ENCODE measurements at places on chromosomes 11 and 22.

DNA sequence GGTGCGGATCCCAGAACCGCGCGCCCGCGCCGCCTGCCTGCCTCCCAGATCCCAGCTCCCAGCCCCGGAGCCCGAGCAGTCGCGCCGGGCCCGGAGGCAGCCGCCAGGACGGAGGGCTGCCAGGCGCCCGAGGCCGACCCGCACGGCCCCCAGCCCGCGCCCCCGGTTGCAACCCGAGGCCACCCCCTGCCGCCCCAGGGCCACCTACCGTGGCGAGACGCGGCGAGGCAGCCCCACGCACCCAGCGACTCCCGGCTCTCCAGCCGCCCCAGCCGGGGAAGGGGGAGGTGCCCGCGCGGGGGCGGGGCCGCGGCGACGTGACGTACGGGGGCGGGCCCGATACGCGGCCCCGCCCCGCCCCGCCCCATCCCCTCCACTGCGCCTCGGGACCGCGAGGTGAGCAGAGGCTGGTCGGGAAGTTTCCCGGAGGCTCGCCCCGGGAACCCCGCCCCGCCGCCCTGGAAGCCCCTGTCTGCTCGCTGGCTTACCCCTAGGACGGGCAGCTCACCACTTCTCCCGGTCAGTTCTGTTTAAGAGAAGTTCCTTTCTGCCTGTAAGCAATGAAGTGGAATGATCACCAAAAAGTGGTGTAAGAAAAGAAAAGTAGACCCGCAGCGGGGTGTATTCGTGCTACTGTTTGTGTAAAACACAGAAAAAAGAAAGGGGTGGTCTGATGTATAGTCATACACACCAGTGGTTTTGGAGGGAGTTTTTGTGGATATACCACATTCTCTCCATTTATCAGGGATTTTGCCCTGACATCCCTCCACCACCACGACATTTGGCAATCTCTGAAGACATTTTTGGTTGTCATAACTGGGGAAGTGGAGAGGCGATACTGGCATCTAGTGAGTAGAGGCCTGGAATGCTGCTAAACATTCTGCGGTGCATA is at the start of gene TPST2:
TPST2 (minus strand) TSS at position 288 of the 892 bp plus-strand sequence. CDS start 48,502 bp downstream, outside the sequence.
- peaks cover 35% of the 10 kb centered on the region for H3K4me1 ChIP-seq
- no peaks in the 10 kb centered on the region for H3K27me3 ChIP-seq
- H3K27ac ChIP-seq, result peak within 1 kb of the TSS; percentile 92
- H3K4me3 ChIP-seq, result peak within 1 kb of the TSS; percentile 97

DNA sequence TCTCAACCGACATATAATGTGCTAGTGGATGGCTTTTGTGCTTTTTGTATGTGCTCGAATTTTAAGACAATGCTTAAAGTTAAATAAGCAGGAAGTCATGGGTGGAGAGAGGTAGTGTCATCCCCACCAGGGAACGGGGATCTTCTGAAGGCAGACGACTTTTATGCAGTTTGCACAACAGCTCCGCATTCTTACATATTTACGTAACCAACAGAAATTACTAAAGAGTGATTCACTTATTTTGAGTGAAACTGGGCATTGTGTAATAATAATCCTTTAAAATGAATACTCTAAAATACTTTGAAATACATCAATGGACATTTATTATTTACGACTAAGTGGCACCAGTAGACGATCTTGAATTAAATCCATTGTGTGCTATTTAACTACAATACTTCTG is 305.1 kb downstream of the CNTN5 start:
- DNase-seq, result no peak
- H3K36me3 ChIP-seq, result no peaks in the 10 kb centered on the region
- H3K4me1 ChIP-seq, result no peaks in the 10 kb centered on the region
- H3K27ac ChIP-seq, result no peak overlapping the region

- H3K27ac ChIP-seq, result no peak overlapping the region
- H3K27me3 ChIP-seq, result no peaks in the 10 kb centered on the region
- no peaks in the 10 kb centered on the region for H3K36me3 ChIP-seq
- no peak overlapping the region for H3K4me3 ChIP-seq
- DNase-seq, result no peak
Measured at GRCh38 chr11:106493751-106494150, 416.3 kb downstream of the AASDHPPT start.

GRCh38 chr11:61413496-61413895 is 16.3 kb downstream of the CPSF7 start:
- no peaks in the 10 kb centered on the region for H3K27me3 ChIP-seq
- H3K27ac ChIP-seq, result no peak overlapping the region
- H3K4me3 ChIP-seq, result no peak overlapping the region
- peaks cover 11% of the 10 kb centered on the region for H3K4me1 ChIP-seq

- no peak overlapping the region for H3K27ac ChIP-seq
- H3K27me3 ChIP-seq, result no peaks in the 10 kb centered on the region
- H3K36me3 ChIP-seq, result no peaks in the 10 kb centered on the region
- no peak for DNase-seq
- no peak overlapping the region for H3K4me3 ChIP-seq
- no peaks in the 10 kb centered on the region for H3K4me1 ChIP-seq
Measured at GRCh38 chr11:41403458-41403857, 56.0 kb downstream of the LRRC4C start.

DNA sequence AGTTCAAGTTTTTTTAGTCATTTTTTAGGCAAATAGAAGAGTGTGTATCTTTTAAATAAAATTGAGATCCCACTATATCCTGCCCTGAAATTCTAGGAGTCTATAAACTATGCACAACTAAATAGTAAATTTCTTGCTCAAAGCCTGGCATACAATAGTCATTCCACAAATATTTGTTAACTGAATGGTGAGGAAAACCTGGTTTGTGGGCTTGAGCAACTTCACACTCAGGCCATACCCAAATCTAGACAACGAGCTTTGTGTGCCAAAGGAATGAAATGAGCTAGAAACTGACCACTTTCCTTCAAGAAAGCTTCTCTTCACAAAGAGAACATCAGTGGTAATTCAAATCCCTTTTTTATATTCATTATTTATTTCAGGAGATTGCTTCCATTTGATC is 39.6 kb upstream of the AMOTL1 start:
- no peak overlapping the region for H3K27ac ChIP-seq
- H3K27me3 ChIP-seq, result peaks cover 4% of the 10 kb centered on the region
- H3K4me3 ChIP-seq, result no peak overlapping the region
- DNase-seq, result no peak
- no peaks in the 10 kb centered on the region for H3K4me1 ChIP-seq

Measured in stimulated activated naive B cell treated with anti-CD40 and anti-IgM and Interleukin-4, amounts not matched to agents 10 μg/mL and 1 μg/mL and 100 μg/mL, for 72 hours (primary cell).